T-helper 2 cell (primary cell): ENCODE measurements at places on chromosomes 7 and 10.
A peak's percentile ranks its signal among the peaks of the same experiment; 100 is the strongest.

DNA sequence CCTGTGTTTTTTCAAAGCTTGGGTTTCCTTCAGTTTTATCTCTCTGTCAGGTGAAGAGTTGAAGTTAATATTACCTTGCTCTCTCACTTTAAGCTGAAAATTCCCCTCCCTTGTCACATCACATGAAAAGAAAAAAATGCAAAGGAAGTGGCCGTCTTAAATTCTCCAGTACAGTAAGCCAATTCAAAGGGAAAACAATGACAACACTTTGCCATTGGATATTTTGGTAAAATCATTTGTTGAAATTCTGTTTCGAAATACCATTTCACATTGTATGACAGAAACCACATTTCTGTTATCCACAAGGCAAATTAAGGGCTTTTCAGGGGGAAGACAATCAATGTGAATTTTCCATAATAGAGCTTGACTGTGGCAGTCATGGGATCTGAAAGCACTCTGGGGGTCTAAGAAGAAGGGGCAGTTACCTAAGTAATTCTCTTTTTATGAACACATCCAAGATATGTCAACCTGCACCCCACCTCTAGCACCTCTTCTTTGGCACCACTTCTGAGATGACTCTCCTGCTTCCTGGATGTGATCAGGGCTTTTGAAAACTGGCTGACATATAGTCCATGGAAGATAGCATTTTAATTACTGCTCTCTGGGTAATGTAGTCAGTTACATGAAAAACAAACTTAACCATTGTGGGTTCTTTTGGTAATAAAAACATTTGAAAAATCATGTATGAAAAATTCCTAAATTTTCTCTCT lies 63.8 kb downstream of the ENTPD1 start:
- DNase-seq: no peak

GRCh38 chr7:98921608-98922372 lies 43.5 kb downstream of the TRRAP start:
- no peak for DNase-seq

GRCh38 chr7:2926120-2926895 lies 82.2 kb upstream of the GNA12 start:
- DNase-seq: no peak

GRCh38 chr10:21969326-21970287 lies 33.9 kb downstream of the DNAJC1 start:
- DNase-seq: no peak

- no peak for DNase-seq
Measured at GRCh38 chr10:35533565-35533964, 71.6 kb upstream of the GJD4 start.

DNA sequence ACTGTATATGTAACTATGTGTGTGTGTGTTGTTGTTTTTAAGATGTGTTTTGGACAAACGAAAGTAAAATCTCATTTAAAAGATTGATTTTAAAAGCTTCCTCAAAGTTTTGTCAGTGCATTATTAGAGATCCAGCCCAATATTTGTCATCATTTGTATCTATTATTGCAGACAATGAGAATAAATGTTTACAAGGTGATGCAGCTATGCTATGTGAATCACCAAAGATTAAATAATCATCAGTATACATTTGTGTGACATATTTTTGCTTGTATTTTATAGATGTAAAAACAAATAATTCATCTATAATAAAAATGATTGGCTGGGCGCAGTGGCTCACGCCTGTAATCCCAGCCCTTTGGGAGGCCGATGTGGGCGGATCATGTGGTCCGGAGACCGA lies 35.3 kb upstream of the RTKN2 start:
- no peak for DNase-seq

- peak; percentile 69 for DNase-seq
Measured at GRCh38 chr10:88544140-88544870, 38.8 kb downstream of the RNLS start.

- DNase-seq: no peak
Measured at GRCh38 chr10:118290471-118290995, 51.6 kb downstream of the FAM204A start.

DNA sequence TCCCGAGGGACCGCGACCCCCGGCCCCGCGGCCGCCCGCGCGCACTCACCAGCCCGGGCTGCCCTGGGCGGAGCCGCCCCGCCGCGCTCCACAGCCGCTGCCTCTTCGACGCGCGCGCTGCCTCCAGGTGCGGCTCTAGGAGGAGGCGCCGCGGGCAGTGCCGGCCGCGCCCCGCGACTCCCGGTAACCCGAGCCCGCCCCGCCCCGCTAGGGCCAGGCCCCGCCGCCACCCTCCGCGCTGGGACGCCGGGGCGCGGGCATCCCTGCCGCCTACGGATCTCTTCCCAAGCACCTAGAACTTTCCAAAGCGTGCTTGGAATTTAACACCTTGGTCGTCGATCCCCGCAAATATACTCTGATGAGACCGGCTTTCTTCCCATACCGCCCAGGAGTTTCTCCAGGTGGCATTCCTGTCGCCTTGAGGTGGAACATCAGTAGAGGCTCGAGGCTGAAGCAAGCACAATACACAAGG lies at the start of gene SLC26A5:
SLC26A5 (minus strand) TSS at position 159 of the 472 bp plus-strand sequence. CDS start 24,693 bp downstream, outside the sequence.
- no peak for DNase-seq

DNA sequence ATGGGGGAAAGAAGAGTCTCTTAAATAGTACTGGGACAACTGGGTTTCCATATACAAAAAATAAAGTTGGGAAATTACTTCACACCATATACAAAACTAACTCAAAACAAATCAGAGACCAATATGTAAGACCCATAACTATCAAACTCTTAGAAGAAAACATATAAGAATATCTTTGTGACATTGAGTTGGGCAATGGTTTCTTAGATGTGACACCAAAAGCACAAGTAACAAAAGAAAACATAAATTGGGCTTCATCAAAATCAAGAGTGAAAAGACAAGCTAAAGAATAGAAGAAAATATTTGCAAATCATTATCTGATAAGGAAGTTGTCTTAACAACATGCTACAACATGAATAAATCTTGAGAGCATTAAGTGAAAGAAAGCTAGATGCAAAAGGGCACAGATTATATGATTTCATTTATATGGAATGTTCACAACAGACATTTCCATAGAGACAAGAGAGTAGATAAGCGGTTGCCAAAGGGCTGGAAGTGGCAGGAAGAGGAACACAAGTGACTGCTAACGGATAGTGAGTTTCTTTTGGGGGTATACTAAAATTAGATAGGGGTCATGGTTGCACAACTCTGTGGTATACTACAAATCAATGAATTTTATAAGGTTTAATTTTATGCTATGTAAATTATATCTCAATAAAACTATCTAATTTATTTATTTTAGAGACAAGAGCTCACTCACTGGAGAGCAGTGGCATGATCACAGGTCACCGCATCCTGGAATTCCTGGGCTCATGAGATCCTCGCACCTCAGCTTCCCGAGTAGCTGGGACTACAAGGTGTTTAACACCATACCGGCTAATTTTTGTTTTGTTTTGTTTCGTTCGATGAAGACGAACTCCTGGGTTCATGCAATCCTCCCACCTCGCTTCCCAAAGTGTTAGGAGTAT lies 35.4 kb downstream of the JMJD1C start:
- no peak for DNase-seq

GRCh38 chr7:140033036-140033435 lies 29.7 kb downstream of the PARP12 start:
- no peak for DNase-seq

GRCh38 chr10:127041552-127041951 lies 136.3 kb downstream of the DOCK1 start:
- no peak for DNase-seq

- no peak for DNase-seq
Measured at GRCh38 chr7:159147687-159148086, 3.0 kb upstream of the VIPR2 start.

GRCh38 chr7:106840342-106840741 lies 24.7 kb upstream of the PIK3CG start:
- no peak for DNase-seq

DNA sequence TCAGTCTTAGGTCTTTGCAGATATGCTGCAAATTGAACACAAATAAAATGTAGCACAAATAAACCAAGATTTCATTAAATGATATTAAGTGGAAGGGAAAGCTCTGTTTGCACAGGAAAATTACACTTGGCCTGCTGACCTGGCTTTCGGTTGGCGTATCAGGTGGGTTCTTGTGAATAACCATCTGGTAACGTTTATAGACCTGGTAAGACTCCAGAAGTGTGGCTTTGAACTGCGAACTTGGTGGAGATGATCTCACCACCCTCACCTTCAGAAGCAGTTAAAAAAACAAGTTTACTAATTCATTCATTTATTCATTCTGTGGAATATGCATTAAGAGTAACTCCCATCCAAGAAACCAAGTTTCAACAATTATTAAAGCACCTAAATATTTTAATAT lies 28.1 kb downstream of the ATE1 start:
- no peak for DNase-seq

DNA sequence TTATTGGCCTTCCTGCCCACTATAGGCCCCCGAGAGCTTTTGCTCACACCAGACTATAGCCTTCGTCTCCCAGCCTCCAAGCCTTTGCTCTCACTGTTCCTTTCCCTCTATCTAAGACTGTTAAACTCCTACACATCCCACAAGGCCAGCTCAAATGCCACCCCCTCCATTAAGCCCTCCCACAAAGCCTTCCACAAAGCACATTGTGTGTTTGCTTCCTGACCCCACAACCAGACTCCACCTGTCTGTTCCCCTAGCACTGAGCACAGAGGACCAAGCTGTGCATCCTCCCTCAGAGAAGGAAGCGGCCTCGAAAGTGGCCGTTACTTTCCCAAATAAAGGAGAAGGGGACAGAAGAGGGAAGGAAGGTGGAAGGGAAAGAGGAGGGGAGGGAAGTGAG lies 1.3 kb downstream of the LOXL4 start:
- no peak for DNase-seq

DNA sequence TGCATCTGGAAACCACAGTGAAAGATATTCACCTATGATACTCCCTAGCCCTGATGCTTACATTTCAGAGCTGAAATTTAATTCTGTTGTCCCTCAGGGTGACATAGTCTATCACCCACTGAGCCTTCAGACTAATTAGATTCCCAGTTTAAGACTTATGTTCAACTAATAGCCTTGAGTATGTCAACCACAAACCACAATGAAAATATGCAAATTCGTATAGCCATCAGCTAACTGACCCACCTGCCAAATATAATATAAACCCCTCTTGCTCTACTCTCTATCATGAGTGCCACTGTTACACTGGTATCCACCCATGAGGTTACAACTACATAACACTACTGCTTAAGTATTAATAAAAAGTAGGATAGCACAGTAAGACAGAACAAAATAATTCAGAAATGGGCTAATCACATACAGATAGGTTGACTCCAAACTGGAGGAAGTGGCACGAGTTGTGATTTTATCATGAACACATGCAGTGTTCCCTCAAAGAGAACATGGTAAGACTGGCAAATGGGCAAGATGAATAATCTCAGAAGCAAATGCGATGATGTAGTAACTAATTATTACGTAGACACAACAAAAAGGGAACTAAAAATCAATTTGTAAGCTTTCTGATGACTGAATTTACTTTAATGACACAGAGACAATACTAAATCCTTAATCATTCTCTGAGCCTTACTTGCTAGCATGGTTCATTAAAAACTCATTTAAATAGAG lies 290.6 kb downstream of the PARD3 start:
- no peak for DNase-seq

DNA sequence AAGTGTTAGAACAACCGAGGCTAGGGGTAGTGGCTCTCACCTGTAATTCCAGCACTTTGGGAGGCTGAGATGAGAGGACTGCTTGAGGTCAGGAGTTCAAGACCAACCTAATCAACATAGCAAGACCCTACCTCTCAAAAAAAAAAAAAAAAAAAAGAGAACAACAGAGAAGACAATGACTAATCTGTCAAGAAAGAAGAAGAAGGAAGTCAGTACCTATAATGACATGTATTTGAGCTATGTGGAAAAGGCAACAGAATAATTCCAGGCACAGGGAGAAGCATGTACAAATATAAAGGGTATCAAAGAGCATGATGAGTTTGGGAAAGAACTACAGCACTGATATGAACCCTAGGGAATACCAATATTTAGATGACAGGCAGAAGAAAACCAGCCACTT lies 27.5 kb downstream of the COPG2 start:
- DNase-seq: no peak

DNA sequence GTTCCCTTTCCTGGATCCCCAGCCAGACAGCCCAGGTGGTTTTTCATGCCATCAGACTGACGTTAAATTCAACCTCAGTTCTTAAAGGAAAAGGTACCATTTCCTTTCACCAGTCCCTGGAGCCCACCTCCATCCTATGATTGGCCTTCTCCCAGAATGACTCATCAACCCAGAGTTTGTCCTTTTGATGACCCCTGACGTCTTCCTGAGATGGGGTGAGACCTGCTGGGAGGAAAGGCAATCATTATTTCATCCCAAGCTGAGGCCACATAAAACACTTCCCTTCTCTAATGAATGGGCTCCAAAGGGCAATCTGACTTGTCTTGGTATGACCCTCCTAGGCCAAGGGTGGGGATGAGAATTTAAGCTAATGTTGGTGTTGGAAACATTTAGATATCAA lies 750.7 kb downstream of the SUGCT start:
- DNase-seq: no peak

DNA sequence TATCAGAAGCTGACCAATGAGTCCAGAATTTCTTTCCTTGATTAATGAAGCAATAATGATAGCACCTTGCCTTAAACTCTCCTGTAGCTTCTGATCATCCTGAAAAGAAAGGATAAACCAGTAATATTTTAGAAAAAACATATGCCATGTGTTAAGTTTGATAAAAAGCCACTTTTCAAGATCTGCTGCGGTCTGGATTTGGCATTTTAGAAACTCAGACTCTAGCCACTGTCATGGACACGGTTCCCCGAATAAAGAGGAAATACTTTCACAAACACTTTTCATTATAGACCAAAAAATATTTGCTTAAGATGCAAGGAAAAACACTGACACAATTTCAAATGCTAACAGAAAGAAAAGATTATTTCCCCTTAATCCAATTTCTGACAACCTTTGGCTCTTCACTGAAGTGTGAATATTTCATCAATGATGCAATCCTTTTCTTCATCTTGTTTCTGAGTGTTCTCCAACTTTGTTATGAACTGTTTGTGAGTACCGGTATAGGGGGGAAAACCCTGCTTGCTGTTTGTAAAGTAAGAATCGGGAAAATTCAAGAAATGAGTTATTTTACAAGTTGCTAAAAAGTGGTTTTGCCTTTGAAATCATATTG lies 329.5 kb downstream of the CRPPA start:
- no peak for DNase-seq
